ENCODE measurements at places on chromosomes 1 and 21.

GRCh38 chr1:205255941-205256780, 28.4 kb downstream of the TMCC2 start:
- DNase-seq, result peak; percentile 86

DNA sequence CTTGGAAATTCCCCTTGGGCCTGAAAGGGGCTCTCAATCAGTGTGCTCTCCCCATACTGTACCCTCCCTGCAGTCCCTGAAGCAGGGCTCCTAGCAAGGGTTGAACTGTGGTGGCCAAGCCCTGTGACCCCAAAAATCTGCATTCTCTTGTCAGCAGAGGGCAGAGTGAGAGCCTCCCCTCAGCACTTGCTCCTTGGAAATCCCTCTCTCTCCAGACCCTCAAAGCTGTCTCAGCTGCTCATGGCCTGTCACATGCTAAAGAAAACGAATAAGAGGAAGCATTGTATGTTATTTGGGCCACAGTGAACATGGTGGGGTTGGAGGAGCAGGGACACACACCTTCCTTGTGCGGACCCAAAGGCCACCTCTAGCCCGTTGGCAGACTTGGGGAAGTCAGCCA, 47.2 kb upstream of the SYNC start:
- DNase-seq, result no peak

DNA sequence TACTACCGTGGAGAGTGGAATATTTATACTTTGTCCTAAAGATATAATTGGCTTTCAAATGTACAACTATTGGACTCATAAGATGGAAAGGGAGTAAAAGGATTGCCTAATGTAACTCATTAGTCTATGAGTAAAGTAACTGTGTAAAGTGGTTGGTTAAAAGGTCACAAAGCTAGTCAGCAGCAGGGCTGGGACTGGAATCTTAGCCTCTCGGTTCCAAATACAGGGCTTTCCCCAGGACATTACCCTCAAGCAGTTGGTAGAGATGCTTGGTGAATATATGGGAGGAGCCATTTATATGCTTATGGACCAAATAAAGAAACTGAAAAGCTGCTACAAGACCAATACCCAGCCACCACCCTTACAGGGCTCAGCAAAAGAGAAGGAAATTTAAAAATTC, 283.7 kb downstream of the HLX start:
- DNase-seq, result no peak

DNA sequence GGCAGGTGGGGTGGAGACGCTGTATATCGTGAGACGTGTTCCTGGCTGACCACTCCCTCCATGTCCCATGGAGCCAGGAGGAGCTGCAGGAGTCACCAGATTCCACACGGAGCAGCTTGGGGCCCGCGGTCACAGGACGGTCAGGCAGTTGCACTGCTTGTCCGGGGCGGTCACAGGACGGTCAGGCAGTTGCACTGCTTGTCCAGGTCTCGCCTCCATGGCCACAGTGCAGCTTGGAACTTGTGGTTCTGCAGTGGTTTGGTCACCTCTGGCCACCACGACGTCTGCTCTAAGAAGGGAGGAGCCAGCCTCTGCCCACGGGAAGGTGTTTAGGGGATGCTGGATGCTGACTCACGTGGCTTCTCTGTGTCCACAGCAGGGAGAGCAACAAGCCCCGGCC, 33.0 kb downstream of the SLX9 start:
- DNase-seq, result no peak

DNA sequence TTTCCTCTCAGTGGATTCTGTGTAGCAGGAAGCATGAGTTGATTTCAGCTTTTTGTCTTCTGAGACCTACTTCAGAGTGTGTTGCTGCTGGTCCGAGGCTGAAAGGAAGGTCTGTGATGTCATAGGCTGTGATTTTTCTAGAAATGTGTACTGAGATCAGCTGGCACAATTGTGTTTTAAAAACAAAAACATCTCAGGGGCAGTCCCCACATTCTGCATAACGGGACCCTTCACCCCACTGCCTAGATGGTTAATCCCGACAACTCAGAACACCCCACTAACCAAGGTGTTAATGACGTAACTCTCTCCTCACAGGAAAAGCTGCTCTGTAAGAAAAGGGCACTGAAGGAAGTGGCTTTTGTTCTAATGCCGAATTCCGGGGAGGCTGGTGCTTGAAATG, 59.8 kb upstream of the PPP2R5A start:
- DNase-seq, result no peak

DNA sequence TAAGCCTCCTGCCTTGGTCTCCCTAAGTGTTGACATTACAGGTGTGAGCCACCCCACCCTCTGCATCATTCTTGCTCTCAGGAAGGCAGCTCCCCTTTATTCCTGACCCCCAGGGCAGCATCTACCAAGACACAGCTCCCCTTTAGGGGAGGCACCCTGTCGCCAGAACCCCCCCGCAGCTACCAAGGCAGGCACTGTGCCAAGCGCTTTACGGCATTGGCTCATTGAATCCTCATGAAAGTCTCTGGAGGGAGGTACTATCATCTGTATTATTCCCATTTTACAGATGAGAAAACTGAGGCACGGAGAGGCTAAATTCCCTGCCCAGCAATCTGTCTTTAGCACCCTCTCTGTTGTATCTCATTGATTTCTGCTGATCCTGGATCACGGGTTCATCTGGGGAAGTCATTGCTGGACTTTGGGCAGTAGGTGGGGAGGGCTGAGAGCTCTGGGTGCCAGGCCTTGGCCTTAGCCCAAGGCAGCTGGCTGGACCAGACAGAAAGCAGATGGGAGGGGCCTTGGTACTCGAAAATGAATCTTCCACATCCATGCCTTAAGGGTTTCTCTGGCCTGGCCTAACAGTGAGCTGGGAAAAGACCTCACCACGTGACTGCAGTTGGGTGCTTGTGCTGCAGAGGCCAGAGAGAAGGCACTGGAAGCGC, 5.9 kb downstream of the PLOD1 start:
- peak; percentile 81 for DNase-seq

- DNase-seq, result peak; percentile 65
Measured at GRCh38 chr1:235503403-235504121, 690 bp downstream of the B3GALNT2 start.

GRCh38 chr1:107833061-107833460, 131.9 kb downstream of the VAV3 start:
- no peak for DNase-seq

GRCh38 chr21:34858559-34858958, 189.8 kb downstream of the CLIC6 start:
- DNase-seq, result no peak

DNA sequence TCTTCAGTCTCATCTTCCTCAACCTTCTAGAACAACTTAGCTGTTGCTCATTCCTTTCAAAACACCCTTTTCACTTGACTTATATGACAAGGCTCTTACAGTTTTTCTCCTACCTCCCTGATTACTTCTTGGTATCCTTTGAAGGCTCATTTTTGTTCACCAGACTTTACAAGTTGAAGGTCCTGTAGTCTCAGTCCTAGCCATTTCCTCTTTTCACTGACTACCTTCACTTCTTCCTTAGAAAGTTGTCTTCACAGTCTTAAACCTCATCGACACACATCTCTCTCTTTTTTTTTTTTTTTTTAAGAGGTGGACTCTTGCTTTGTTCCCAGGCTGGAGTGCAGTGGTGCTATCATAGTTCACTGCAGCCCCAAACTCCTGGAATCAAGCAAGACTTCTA, 6.6 kb upstream of the TP53BP2 start:
- DNase-seq, result no peak

DNA sequence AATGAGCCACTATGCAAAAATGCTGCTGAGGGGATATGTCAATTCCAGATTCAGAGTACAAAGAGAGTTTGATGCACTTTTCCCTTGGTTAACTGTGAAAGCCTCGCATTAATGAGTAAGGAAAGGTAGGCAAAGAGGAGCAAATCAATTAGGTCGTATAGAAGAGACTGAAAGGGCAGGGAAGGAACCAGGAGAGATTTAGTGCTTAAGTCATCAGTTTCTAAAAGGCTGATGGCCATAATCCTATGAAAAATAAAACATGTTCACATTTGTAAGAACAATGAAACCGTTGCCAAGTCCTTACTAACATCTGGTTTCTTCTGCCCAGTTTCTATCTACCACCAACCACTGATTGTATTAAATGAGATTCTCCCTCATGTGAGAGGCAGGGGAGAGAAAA, 118.4 kb upstream of the PALMD start:
- no peak for DNase-seq

GRCh38 chr1:26991310-26992116, 2.0 kb upstream of the TRNP1 start:
- DNase-seq, result peak; percentile 57

DNA sequence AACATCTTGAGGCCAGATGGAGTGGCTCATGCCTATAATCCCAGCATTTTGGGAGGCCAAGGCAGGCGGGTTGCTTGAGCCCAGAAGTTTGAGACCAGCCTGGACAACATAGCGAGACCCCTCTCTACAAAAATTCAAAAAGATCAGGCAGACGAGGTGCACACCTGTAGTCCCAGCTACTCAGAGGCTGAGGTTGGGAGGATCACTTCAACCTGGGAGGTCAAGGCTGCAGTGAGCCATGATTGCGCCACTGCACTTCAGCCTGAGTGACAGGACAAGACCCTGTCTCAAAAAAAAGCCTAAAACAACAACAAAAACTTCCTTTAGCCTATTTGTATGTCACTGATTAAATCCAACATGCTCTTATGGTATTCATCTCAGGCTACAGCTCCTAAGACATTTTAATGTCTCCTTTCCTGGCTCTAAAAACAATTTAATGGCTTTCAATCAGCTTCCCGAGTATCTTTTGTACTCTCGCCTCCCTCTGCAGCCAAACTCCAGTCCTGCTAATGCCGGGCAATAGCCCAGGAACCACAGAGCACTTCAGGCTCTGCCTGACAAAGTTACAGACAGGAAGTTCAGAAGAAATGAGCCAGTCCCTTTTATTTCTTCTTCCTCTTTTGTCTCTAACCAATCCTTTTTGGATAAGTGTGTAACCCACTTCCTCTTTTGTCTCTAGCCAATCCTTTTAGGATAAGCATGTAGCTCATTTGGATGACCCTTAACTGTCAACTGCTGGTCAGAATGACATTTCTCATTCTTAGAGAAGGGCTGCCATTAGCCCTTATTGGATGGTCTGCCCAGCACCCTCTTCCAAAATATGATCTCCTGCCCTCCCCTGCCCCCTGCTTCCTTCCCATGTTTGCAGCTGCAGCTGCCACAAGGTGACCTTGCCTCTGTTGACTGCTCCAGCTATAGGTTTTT, 6.6 kb upstream of the DOP1B start:
- DNase-seq, result peak; percentile 75

DNA sequence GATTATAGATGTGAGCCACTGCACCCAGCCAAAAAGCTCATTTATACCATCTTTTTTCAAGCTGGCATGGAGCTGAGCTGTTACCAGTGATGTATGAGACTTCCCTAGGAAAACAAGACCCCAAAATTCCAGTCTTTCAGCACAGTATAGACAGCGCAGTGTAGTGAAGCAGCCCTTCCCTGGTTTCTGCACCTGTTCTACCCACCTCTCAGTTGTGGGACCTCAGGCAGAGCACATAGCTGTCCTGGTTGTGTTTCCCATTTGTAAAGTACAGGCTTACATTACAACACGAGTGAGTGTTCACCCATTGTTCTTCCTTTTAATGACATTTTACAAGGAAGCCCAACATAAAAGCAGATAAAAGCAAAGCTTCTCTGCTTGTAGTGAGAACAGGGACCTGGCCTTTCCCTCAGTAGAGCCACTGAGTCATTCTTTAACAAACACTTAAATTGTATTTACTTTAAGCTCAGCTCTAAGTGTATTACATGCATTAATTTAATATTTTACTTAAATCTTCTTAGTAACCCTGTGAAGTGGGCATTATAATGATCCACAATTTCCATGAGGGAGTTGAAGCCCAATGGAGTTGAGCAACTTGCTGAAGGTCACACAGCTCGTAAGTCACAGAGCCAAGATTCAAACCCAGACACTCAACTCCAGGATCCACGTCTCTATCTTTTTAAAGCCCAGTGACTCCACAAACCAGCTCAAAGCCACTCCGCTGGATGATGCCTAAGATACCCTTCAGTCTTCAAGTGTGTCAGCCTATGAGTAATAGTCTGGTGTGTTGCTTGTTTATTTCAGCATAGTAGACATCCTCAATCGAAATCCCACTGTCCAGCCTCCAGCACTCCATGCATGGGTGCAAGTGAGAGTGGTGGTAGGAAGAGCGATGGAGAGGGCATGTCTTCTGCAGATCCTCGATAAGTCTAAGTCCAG, 40.5 kb upstream of the CAPZB start:
- no peak for DNase-seq

DNA sequence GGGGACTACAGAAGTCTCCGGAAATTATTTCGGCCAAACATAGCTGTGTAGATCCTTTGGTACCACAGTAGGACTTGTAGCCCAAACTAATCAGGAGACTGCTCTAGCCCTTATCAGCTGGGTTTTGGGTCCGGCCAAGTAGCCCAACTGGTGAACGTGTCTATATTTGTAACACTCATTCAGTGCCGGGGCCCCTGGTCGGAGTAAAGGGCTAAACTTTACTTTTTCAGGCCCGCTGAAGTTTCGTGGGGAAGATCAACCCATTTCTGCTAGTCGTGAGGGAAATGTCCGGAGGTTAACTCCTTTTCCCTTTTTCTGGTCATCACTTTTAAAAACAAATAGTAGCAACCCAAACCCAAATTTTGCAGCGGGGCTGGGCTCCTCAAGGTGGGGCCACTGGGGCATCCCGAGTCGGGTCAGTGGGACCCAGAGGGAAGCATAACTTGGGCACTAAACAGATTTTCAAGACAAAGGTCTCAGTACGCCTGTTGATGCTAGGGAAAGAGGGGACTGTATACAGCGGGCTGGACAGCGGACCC, 1.7 kb downstream of the LHX9 start:
- peak; percentile 34 for DNase-seq

DNA sequence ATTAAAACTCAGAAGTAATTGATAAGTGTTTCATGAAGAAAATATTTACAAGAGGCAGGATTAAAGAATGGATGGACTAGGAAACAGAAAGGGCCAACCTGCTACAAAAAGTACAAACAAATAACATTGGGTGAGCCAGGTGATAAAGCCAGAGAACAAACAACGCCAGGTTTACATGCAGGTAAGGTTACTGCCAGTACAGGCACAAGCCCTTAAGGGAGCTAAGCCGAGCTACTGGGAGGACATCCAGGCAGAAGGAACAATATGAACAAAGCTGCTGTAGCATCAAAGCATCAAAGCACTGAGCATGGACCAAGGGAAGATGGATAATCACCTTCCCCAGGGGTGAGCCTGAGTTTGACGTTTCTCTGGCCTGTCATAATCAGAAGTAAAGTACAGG, 380.7 kb downstream of the SEC16B start:
- DNase-seq, result no peak

DNA sequence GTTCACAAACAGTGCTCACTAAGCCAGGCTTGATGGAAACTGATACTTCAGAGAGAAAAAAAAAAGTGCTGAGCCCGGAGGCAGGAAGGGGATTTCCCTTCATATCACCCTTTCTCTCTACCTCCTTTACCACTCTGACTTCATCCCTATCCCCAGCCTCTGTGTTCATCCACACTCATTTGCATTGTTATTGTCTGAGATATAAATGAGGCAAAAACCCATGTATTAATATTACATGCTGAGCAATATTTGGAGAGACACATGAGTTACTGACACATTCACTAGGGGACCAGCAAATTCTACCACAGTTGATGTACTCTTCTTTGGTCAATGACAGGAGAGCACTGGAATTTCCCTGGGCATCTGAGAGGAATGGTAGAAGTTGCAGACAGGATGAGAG, 175.8 kb downstream of the TNFSF18 start:
- DNase-seq, result no peak

- DNase-seq, result no peak
Measured at GRCh38 chr1:51551081-51551480, 32.0 kb upstream of the EPS15 start.

GRCh38 chr21:38495242-38495641, 3.0 kb downstream of the ERG start:
- no peak for DNase-seq

- no peak for DNase-seq
Measured at GRCh38 chr1:43952731-43953346, 6.1 kb downstream of the IPO13 start.

Measured in EH (cell line).